NCI-H187 treated with DMSO at 0.1 percent for 48 hours (cell line): ENCODE measurements at places on chromosomes 6 and 20.

DNA sequence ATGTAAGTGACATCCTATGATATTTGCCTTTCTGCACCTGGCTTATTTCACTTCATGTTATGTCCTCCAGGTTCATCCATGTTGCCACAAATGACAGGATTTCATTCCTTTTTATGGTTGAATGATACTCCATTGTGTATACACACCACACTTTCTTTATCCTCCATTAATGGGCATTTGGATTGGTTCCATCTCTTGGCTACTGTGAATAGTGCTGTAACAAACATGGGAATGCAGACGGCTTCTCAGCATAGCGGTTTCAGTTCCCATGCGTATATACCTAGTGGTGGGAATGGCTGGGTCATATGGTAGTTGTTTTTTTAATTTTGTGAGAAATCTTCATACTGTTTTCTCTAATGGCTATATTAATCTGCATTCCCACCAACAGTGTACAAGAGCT lies 14.8 kb downstream of the MTHFD1L start:
- DNase-seq, result no peak

GRCh38 chr6:117393045-117393444 lies 32.7 kb downstream of the ROS1 start:
- no peak for DNase-seq

DNA sequence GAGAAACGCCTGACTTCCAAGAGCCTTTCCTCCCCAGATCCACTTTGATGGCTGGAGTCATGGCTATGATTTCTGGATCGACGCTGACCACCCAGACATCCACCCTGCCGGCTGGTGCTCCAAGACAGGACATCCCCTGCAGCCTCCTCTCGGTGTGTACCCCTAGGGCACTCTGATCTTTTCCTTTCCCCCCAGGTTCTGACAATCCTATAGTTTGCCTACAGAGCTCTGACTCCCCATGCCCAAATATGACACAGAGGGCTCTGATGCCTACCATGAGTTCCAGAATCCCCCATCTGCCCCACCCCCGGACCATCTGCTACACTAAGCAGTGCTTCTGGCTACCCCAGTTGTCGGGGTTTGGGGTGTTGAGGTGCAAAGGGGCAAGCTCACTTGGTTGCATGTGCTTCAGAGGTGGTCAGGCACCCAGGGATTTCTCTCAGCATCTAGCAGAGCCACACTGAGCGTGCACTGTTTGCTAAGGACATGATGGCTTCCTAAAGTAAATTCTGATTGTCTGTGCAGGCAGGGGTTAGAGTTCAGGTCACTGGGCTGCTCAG lies 24.0 kb upstream of the SGK2 start:
- no peak for DNase-seq

GRCh38 chr20:48164566-48165400 lies 379.5 kb upstream of the SULF2 start:
- DNase-seq, result no peak

GRCh38 chr6:28580475-28580874 lies 54.8 kb downstream of the GPX5 start:
- DNase-seq, result no peak

GRCh38 chr6:158060455-158061360 lies 79.0 kb downstream of the SYNJ2 start:
- no peak for DNase-seq

DNA sequence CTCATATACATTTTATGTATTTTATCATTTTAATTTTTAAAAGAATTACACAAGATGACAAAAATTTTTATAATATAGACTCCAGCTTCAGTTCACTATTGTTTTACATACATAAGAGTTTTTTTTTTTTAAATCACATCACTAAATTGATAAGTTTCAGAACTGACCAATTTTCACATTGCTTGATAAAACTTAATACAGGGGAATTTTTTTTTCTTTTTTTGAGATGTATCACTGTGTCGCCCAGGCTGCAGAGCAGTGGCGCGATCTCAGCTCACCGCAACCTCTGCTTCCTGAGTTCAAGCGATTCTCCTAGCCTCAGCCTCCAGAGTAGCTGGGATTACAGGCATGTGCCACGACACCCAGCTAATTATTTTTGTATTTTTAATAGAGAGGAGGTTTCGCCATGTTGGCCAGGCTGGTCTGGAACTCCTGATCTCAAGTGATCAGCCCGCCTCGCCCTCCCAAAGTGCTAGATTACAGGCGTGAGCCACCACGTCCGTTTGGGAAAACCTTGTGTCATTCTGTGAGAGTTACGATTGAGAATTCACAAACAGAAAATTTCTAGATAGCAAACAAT lies 36.6 kb upstream of the BTN3A2 start:
- no peak for DNase-seq
